Stimulated activated CD8-positive, alpha-beta memory T cell treated with anti-CD3 and anti-CD28 coated beads, Interleukin-4, amount 100 ng/mL, for 1 hour (primary cell): ENCODE measurements at places on chromosomes 2 and 18.

GRCh38 chr2:27705851-27706622 lies 42.3 kb downstream of the SLC4A1AP start:
- no peak for DNase-seq

GRCh38 chr18:61348230-61348629 lies 15.0 kb downstream of the CDH20 start:
- no peak for DNase-seq

DNA sequence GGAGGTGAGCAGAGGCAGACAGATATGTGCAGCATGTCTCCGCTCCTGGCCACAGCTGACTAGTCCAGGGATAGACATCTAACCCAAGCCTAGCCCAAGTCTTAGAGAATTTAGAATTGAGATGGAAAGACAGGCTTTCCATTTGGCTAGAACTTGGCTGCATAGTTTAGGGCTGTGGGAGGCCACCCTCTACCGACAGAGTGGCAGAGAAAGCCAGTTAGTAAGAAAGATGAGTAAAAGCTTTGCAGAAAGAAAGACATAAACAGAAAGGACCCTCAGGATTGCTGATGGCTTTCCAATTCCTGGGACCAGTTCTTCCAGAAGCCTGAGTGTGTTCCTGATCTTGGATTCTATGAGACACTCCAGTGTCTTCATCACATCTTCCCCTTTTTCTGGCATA lies 62.1 kb downstream of the DYM start:
- DNase-seq, result no peak

GRCh38 chr2:20190170-20190569 lies 34.8 kb downstream of the SDC1 start:
- DNase-seq, result no peak

DNA sequence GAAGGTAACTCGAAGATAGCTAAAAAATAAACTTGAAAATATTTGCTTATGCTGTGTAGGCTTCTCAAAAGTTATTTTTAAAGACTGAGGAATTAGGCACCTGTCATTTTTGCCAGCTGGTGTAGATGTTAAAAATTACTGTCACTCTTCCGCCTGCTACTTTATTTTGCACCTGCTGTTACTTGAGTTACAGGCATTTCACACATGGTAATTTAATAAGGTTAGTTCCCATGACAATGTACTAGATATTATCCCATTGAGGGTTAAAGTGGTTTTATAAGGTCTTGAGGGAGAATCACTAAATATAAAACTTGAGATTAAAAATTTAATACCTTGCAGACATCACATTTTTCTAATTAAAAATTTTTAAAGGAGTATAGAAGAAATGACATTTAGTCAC lies 26.6 kb downstream of the MYL1 start:
- no peak for DNase-seq

DNA sequence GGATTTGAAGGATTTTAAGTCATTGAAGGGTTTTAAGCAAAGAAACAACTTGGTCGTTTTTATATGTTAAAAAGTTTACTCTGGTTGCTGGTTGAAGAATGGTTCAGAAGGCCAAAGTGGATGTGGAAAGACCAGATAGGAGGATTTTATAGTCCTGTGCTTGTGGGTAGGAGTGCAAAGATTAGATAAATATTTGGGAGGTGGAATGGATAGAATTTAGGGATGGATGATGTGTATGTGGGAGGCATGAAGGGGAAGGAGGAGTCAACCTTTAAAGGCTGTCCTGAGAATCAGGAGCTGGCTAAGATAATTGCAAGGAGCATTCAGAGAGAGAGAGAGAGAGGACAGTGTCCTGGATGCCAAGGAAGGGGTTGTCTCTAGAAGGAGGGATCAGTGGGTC lies 190.1 kb upstream of the SPRED2 start:
- DNase-seq, result no peak

DNA sequence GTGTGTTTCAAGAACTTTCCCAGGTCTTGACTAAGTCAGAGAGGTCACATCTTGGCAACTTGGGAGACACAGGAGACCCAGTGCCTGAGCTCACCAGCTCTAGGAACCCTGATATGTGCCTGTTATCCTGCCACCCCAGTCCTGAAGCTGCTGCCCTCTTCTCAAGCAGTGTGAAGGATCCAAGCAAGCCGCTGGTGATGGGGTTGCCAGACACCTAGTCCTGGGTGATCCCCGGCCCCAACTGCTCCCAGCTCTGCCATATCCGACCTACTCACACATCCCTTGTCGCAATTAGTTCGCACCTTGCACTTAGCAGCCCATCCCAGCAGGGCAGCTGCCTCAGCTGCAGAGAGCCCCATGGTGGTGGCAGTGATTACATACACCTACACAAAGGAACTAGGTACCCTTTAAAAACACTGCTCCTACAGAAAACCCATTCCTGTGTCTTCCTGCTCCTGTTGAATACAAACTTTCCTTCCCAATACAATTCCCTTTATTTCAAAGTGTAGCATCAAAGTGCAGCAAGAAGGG lies 247.2 kb upstream of the RAB12 start:
- no peak for DNase-seq

DNA sequence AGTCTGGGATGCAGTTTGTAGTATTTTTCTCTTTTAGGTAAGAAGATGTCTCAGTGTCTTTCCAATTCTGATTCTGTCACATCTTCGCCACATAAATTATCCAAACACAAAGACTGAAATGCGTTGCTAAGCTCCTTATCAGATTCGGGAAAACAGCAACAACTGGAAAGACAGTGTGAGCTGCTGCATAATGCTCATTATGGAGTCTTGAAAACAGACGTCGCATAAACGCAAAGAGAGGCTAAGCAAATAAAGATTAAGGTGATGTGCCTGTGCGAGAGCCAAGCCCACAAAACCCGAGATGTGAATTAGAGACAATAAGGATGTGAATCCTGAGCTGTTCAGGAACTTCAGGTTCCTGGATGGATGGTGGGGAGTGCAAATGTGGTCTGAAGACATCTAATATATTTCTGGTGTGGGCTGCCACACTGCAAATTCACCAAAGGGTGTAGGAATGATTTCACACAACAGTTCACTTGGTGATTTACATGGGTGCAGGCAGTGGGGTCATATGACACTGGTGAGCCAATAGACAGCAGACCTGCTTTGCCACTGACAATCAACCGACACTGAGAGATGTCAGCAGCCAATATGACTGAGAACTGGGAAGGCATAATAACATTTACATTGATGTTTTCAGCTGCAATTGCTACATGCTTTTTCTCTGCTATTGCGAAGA lies 195.8 kb downstream of the MTX2 start:
- DNase-seq, result no peak

DNA sequence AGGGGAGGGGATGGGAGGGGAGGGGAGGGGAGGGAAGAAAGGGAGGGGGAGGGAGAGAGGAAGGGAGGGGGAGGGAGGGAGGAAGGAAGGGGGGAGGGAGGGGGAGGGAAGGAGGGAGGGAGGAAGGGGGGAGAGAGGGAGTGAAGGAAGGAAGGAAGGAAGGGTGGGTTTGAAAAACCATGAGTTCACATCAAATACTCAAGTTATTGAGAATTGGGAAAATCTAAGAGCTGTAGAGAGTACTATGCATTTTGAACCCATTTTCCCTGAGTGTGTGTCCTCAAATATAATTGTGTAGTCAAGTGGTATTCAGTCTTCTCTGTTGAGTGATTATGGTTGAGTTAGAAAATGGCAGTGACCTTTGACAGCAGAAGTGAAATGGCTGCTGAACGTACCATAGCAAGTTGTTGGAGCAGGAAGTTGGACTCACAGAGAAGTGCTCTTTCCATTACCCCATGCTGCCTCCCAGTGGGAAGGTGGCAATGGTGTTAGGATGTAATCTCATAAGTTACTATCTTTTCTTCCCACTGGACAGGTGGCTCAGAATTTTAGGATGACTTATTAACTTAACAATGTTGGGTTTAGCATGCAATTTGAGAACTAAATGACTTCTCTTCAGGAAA lies 214.6 kb downstream of the SETBP1 start:
- no peak for DNase-seq

DNA sequence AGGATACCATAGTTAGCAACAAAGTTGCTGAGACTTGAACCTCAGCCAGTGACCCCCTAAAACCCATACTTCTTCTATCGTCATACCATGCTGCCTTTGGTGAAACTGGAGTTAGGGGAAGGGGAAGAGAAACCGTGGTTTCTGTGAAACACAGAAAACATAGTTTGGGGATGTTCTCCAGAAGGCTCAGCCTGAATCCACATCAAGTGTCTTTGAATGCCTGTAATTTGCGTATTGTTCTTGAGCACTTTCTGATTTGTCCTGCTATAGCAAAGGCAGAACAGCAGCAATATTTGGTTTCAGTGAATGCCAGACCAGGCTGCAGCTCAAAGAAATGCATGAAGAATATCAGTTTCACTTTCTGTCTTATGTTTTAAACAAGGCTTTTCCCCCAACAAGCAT lies 258.7 kb downstream of the TTC32 start:
- no peak for DNase-seq

DNA sequence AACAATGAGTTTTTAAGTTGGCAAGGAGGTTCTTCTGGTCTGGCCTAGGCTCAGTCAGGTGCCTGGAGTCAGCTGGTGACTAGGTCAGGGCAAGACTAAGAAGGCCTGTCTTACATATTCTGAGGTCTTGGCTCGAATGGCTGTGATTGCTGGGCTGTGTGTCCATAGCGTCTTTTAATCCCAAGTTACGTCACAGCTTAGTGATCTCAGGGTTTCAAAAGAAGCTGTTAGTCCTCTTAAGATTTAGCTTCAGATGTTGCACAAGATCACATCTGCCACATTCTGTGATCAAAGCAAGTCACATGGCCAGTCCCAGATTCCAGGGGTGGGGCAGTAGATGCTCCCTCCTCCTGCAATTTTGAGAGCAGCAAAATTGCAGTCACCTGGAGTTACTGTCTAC lies 61.3 kb downstream of the PKP4 start:
- no peak for DNase-seq

- DNase-seq, result peak; percentile 94
Measured at GRCh38 chr2:74454654-74455511, at the start of gene INO80B. TSS of gene INO80B (plus strand) at chr2:74455087. CDS start at chr2:74455117, 30 bp downstream.

- no peak for DNase-seq
Measured at GRCh38 chr2:157290525-157290924, 33.0 kb downstream of the GALNT5 start.

GRCh38 chr2:100278986-100279385 lies 43.3 kb downstream of the LONRF2 start:
- DNase-seq, result no peak

GRCh38 chr18:23981369-23981980 lies 33.1 kb upstream of the TTC39C start:
- no peak for DNase-seq

GRCh38 chr18:75691483-75691882 lies 264.0 kb upstream of the SMIM21 start:
- DNase-seq, result no peak

GRCh38 chr2:223523551-223524001 lies 78.6 kb downstream of the SCG2 start:
- DNase-seq, result no peak

DNA sequence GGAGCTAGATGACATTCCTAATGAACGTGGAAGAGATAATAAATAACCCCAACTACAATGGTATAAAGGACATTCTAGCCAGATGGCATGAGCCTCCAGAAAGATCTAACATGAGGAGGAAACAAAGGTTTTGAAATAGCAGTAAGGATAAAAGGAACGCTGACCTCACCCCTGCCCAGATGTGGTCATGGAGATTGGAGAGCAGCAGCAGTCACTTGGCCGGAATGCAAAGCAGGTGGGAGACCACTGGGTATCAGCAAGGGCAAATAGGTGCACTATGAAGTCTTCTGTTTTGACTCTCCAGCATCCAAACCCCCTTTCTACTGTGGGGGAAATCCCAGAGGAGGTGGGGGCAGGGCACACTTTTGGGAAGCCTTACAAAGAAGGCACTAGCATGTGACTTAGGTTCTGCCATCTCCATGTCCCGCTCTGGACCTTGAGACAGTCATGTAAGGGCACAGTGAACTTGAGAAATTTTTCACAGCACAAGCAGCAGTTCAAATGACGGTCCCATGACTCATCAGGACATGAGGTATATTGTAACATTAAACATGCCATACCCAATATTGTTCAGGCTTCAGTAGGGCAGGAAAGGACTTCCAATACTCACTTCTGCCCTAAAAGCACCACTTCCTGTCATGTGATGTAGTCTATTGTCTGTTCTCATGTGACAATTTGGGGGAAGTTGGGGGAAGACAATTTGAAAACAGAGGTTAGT lies 55.2 kb downstream of the METTL4 start:
- DNase-seq, result no peak

GRCh38 chr2:177772529-177772928 lies 300.0 kb downstream of the PDE11A start:
- DNase-seq, result no peak

- no peak for DNase-seq
Measured at GRCh38 chr2:112343827-112344585, 68.6 kb downstream of the ZC3H6 start.
